ENCODE measurements at places on chromosomes 3 and 15.

- no peak for DNase-seq
These were observed 22.8 kb upstream of the CEP152 start for GRCh38 chr15:48833526-48834239.

- peak; percentile 27 for DNase-seq
These were observed 6.7 kb downstream of the CA12 start for GRCh38 chr15:63374686-63375520.

DNA sequence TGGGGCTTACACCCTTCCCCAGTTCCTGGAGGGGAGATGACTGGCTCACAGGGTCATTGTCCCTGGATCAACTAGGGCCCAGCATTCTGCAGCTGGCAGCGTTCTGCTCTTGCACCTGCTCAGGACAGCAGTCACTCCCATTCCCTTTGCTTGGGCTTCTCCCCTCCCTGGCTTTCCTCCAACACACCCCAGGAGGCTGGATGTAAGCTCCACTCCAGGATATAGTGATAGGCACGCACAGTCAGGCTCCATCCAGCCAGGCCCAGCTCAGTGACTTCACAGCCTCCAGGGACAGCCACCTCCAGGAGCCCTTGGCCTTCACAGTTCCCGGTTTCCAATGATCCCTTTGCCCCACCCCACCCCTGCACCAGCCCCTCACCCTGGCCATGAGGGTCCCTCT is 1.9 kb downstream of the SPTBN5 start:
- no peak for DNase-seq

DNA sequence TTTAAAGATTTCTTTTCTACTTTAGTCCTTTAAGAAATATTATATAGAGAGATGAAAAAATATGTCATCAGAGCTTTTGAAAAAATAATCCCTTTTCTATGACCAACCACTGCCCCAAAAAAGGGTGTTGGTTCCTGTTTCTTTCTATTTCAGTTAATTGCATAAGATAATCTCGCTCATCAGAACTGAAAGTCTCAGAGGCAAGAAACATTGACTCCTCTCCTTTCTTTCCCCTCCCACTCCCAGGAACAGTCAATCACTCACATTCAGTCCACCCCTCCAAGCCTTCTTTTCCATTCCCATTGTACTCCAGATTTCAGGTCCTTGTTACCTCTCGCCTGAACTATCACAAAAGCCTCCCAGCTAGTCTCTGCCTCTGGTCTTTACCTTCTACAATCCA is 153.7 kb upstream of the ABI3BP start:
- no peak for DNase-seq

- no peak for DNase-seq
These were observed 962.3 kb upstream of the NR2F2 start for GRCh38 chr15:95368191-95368590.

DNA sequence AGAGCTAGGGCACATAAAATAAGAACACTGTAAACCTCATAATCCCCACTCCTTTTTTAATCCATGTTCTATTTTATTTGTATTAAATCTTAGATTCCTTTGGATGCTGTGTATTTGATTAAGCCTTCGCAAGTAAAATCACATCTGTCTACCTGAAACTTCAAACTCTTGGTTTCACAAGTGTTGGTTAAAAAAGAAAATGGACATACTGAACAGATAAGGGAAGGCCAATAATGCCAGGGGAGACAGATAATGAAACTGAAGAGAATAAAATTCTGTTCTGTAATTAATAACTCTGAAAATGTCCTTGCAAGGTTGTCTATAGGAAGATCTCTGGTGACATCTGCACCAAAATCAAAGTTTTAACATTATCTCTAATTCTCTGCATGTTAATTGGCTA is 114.2 kb downstream of the ULK4 start:
- no peak for DNase-seq

DNA sequence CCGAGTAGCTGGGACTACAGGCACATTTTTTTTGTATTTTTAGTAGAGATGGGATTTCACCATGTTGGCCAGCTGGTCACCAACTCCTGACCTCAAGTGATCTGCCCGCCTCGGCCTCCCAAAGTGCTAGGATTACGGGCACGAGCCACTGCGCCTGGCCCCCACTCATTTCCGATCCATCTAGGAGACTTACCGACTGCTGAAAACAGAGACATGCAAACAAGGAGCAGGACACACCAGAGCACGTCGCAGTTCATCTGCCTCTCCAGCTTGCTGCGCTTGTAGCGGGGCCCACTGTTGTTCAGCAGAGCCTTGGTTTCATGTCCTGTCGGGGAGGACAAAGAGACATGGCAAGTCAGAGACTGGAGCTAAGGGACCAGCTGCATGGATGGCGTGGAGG is 137.4 kb downstream of the ATP10A start:
- DNase-seq: no peak

DNA sequence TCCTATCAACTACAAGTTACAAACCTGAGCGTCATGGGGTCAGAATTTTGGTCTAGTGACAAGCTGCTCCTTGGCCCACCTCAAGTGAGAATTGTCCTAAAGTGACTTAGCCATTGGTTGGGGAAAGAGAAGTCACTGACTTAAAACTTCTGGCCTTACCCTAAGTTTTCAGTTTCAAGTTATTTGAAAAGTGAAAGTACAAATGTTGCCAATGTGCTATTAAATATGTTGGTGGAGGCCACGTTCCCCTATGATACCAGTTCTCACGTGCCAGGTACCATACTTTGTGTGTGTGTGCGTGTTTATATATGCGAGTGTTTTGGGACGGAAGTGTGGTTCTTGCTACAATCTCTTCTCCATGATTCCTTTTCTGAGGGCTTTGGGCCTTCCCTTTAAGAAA is 22.6 kb upstream of the RASGRP1 start:
- no peak for DNase-seq

DNA sequence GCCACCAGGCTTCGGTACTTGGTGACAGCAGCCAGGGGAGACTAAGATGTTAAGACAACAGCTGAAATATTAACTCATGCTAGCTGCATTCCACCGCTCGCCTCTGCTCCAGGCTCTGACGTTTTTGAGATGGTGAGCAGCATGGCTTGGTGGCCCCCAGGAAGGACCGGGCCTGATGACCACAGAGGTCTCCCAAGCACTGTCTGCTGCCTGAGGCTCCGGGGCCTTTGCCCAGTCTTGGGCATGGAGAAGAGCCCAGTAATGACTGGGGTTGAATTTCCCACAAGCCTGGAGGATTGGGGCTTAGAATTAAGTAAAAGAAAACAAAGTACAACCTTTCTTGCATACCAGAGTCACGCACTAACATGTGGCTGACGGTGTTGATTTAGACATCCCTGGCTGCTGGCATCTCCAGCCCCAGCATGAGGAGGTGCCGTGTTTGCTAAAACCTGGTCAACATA is 243.6 kb upstream of the LYSMD4 start:
- no peak for DNase-seq

GRCh38 chr3:65318231-65318630 is 630.4 kb upstream of the ADAMTS9 start:
- DNase-seq: no peak

DNA sequence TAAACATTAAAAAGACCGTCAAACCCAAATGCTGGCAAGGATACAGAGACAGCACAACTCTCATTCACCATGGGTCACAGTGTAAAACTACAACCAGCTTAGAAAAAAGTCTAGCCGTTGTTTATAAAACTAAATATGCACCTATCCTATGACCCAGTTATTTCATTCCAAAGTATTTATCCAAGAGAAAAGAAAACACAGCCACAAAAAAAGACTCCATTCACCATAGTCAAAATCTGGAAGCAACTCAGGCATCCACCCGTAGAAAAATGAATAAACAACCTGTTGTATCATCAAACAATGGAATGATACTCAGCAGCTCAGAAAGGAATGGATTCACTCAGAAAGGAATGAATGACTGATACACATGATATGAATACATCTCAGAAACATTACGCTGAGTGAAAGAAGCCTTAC is 28.6 kb downstream of the PLD1 start:
- DNase-seq: no peak

DNA sequence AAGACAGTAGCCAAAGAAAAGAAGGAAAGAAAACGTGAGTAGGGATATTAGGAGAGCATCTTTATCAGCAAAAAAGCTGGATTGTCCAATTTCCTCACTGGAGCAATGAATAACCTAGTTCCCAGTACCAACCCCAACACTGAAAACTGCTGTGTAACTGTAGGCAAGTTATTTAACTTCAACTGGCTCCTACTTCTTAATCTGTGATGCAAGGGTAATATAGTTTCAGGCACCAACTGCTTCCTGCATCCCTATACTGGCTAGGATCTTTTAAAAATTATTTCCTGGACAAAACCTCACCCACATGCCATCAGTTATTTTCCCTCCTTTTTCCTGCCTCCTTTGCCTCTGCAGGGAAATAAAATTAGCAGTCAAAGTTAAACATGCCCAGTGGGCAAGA is 59.6 kb downstream of the ZBTB20 start:
- no peak for DNase-seq

- DNase-seq: no peak
These were observed 13.1 kb upstream of the WWTR1 start for GRCh38 chr3:149670742-149671492.

DNA sequence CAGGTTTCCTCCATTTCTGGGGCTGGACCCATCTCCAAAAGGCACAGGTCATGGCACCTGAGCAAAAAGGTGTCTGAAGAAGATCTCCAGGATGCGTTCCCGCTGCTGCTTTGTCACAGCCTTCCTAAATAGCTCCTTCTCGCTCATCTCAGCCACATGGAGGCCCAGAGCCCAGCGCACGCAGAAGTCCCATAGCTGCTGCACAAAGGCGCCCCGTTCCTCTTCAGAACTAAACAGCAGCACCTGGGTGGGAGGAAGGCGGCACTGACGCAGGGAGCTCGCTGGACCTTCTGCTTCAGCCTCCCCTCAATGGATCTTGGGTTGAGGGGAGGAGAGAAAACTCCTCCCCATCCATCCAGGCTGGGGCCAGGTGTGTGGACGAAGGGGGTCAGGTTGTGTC is 8.4 kb downstream of the DUOX2 start:
- DNase-seq: no peak

DNA sequence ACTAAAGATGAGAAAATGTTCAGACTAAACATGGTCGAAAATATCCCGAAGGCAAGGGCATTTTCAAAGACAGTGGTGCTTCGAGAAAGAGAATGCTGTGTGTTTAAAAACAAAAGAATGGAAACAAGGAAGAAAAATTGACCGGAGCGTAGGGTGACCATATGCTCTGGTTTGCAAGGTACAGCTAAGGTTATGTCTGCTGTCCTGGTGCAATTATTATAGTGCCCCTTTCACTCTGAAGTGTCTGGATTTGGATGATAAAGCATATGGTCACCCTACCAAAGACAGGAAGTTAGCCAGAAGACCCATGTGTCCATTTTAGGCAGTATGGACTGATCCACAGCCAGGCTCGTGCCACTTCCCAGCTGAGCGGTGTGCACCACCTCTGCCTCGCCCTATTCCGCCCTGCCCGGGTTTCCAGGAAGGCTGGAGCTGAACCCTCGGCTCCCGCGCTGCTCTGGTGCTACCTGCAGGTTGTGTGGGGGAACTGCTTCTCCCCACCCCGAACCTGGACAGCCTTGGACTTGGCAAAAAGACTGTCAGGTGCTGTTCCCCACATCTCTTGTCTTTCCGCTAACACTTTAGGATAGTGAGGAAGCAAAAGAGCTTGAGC is 25.2 kb downstream of the GOLGA6D start:
- no peak for DNase-seq

DNA sequence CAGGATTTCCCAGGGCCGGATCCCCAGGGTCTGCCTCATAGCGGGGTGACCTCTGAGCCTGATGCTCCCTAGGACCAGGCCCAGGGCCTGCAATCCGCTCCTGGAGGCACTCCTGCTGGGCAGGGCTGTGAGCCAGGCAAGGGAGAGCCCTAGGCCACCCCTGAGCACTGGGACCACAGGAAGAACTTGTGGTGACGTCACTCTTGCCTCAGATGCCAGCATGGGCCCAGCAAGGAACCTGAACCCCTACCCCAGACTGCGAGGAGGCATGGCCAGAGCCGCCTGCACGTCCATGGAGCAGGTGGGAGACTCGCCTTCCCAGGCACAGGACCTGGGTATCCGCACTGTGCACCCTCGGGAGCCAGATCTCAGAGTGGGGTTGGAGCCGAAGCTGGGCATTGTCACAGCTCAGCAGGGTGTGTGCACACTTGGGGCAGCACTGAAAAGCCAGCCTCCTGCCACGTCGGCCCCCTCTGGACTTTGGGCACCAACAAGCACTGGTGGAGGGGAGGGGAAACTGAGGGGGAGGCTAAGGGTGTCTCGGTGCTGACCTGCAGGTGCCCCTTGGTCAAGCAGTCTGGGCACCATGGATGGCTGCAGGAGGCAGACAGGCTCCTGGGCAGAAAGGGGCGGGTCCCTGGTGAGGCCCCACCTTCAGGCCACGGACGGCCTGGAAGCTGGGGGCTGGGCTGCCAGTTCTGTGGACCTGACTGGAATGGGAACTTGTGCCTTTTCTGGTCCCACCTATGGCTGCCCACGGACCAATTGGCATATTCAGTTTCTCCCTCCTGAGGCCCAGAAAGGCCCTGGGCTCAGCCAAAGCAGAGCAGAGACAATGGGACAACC is 49.3 kb downstream of the SLC6A20 start:
- no peak for DNase-seq

DNA sequence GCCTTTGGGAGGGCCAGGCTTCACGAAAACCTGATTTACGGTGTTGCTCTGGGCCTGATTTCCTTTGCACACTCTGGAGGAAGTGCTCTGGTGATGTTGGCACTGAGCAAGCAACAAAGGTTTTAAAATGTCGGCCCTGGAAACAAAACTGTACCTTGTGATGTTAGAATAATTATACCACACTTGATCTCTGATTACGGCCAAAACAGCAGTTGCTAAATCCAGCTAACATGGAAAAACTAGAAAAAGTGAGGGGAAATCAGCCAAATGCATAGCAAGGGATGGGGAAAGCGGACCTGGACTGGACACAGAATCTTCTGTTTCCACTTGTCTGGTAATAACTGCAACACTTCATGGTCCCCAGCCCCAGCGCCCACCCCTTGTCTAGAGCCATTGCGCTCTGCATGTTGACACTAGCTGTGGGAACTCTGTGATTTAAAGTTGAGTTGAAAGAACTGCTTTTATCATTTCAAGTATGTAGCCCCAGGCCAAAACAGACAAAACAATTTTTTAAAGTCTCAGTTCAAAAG is 120.1 kb downstream of the VGLL4 start:
- no peak for DNase-seq

GRCh38 chr3:184727357-184728009 is 15.6 kb upstream of the MAGEF1 start:
- peak; percentile 2 for DNase-seq

- DNase-seq: no peak
These were observed 414.3 kb downstream of the RBMS3 start for GRCh38 chr3:29695201-29695600.

GRCh38 chr15:63793046-63793483 is 40.7 kb downstream of the HERC1 start:
- DNase-seq: no peak

DNA sequence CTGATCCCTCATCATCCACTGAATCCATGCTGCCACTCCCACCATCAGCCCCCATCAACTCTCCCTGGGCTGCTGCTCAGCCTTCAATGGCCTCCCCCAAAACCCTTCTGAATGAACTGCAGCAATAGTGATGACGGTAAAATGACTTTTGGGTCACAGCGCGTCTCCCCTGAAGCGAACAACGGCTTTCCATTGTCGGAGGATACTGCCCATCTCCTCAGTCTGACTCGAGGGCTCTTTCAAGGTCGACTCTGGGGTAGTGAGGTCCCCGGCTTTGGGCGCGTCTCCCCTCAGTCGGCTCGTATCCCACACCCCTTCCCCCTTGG is 57.2 kb upstream of the ZBTB38 start:
- DNase-seq: no peak

- DNase-seq: no peak
These were observed 22.4 kb upstream of the IL16 start for GRCh38 chr15:81174125-81174791.

Measured in anterior cingulate cortex (tissue), 58 donors.